ENCODE measurements at places on chromosomes 12 and 14.

GRCh38 chr14:62144863-62145262, 382.6 kb downstream of the SNAPC1 start:
- no peak for DNase-seq

- DNase-seq: no peak
Observed at GRCh38 chr14:99407416-99407815, 73.2 kb downstream of the SETD3 start.

GRCh38 chr14:64604881-64605280, 55.1 kb downstream of the PPP1R36 start:
- DNase-seq: no peak

DNA sequence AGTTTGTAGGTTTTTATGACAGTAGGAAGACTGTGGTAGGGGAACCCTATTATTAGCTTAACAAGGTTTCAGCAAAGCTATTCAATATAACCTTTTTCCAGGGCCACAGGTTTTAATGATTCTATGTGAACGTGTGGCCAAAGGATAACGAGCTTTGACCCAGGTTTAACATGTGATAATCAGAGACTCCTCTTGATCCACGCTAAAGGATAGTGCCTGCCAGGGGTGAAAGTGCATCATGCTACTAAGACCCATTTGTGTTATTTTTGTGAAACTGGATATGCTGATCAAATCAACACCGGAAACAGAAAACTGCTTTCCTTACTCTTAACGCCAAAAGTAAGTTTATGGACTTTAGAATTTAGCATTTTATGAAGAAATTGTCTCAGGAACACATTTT, 909 bp upstream of the TAOK3 start:
- no peak for DNase-seq

DNA sequence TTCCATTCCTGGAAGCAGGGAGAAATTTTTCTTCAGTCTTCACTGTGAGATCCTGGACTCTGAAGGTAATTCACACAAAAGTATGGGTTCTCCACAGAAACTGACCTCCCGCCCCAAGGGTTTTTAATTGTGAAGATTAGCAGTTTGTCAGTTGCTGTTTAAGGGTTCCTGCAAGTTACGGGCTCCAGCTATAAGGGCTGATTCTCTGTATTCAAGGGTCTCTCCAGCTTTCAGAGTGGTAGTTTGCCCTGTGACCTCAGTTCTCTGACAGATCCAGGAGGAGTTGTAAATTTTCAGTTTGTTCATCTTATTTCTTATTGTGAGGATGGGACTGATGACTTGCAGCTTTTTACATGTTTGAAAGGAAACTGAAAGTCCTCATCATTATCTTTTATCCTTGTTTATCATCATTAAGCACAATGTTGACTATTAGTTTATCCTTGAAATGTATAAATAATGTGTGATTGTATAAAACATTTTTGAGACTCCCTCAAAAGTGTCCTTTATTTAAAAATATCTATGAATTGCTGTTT, 110.9 kb downstream of the SCAF11 start:
- DNase-seq: no peak

DNA sequence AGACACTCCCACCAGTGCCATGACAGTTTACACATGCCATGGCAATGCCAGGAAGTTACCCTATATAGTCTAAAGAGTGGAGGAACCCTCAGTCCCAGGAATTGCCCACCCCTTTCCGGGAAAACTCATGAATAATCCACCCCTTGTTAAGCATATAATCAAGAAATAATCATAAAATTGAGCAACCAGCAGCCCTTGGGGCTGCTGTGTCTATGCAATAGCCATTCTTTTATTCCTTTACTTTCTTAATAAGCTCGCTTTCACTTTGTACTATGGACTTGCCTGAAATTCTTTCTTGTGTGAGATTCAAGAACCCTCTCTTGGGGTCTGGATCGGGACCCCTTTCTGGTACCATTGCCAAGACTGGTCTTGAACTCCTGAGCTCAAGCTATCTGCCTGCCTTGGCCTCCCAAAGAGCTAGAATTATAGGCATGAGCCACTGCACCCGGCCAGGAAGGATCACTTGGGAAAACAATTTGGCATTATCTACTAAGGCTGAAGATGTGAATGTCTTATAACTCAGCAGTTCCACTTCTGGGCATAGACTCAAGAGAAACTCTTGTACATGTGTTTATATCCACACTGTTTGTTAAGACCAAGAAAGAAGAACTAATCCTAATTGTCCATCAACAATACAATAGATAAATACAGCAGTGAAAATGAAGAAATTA, 35.9 kb upstream of the CEP83 start:
- no peak for DNase-seq

GRCh38 chr14:89165189-89166181, 251.5 kb downstream of the FOXN3 start:
- no peak for DNase-seq

DNA sequence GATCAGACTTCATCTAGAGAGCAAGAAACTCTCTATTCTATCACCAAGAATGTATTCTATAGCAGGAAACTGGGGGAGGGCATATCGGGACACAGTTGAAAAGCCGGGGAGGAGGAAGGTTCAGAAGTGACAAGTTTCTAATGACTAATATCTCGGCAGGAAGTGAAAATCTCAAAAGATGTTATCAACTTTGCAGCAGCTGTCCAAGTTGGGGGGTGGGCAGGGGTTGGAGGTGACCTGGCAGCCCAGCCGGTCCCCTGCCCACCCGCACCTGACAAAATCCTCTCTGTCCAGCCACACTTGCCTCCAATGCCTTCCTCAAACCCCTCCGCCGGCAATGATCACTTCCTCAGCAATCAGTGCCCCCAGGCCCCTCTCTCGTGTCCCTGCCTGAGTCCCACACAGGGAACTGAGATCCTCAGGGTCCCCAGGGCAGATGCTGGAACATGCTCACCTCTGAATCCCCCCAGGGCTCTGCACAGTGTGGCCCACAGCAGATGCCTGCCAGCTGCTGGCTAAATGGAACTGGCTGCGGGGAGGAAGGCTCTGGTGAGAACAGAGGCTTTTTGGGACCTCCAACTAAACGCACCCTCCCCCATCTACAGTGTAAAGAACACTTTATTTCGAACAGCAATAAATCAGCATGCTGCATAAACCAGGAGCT, 43.9 kb downstream of the CCDC88C start:
- DNase-seq: no peak

DNA sequence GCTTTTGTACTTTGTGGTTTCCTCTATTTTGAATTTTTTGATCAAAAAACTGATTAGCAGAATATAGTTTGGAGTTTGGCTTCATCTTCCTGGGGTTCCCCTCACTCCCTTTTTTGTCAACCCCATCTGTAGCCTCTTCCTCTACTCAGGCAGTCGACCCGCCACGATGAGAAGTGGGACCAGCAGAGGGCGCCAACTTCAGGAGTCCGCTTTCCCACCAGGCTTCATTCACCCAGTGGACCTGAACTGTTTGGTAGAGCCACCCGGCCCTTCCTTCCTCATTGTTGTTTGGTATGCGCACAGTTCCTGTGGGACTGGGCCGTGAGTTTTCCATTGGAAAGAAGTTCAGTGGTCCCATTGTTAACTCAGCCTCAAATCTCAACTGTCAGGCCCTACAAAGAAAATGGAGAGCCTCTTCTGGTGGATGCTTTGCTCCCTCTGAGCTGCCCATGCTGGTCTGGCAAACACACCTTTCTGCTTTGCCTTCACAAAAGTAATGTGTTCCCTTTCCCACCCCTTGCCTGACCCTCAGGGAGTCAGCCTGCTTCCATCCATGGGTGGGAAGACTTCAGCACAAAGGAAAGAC, 21.7 kb downstream of the TMBIM6 start:
- DNase-seq: peak; percentile 85

DNA sequence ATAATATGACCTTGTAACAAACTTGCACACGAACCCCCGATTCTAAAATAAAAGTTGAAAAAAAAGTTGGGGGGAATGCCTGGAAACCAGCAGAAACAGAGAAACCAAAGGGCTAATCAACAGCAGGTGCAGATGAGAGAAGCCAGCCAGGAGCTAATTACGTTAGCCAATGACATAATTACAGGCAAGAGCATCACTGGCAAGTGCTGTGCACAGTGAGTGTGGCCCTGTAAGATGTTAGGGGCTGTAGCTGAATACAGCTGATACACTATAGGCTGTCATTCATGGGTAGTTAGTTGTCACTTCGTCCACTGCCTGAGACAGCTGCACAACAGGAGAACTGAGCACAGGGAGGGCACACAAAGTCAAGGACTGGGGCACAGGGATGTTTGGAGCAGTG, 7.3 kb upstream of the FGF23 start:
- no peak for DNase-seq

DNA sequence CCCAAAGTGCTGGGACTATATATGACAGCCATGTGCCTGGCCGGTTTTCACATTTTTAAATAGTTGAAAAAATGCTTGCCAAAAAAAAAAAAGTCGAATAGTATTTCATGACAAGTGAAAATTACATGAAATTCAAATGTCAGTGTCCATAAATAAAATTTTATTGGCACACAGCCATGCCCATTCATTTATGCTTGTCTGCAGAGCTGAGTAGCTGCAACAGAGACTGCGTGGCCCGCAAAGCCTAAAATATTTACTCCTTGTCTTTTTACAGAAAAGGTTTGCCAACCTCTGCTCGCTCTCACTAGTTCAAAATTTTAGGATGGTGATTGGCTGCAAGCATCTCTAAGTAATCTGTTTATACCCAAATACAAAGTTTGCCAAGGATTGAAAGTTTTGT, 49.2 kb downstream of the TESC start:
- no peak for DNase-seq

- no peak for DNase-seq
Observed at GRCh38 chr12:63362791-63363190, 211.8 kb upstream of the AVPR1A start.

DNA sequence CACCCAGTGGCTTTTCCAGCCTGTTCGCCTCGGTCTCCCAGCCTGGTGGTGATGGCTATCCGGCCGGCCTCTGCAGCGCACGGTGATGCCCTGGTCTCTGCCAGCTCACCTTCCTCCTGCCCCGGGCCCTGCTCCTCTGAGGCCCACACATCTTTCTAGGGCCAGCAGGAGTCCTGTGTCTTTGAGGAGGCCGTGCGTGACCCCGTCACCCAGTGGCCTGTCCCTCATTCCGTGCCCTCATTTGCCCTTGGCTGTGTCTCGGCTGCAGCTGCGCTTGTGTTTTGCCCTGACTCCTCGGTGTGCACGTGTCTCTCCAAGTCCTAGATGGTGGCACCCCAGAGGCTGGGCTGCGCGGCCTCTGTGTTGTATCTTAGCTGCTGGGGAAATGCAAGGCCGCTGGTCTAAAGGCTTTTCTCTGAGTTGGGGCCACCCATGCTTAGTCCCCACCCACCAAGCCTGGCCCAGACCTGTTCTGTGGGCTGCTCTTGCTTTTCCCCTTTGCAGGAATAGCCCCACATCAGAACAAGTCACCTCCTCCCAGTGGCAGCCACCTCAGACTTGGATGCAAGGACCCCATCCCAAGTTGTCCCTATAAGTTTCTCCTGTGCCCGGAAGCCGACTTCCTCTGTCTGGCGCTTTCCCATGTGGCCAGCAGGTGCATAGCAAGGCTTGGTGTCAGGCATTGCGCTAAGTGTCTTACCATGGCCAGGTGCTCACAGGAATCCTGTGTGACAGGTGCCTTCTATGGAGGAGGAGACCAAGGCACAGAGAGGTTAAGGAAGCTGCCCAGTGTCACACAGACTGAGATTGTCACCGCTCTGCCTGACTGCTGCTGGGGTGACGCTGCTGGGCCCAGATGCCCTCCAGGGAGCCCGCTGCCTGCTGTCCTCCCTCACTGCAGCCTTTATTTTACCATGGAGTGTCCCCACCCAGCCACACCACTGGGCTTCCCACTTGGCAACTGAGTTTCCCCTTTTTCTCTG, 64.5 kb downstream of the TSPAN9 start:
- no peak for DNase-seq

GRCh38 chr12:8089716-8090115, 7.6 kb downstream of the NECAP1 start:
- DNase-seq: no peak

GRCh38 chr12:11953523-11953922, 117.2 kb upstream of the BCL2L14 start:
- no peak for DNase-seq

- no peak for DNase-seq
Observed at GRCh38 chr12:69240631-69240995, 1.2 kb downstream of the CPSF6 start.

DNA sequence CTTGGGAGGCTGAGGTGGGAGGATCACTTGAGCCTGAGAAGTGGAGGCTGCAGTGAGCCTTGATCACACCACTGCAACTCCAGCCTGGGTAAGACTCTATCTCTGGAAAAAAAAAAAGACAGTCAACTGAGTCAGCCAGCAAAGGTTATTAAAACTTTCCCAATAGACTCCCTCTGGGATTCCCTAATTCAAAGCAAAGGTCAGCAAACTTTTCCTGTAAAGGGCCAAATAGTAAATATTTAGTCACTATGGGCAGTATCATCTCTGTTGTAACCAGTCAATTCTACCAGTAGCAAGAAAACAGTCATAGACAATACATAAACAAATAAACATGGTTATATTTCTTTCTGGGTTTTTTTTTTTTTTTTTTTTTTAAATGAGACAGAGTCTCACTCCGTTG, 122.5 kb downstream of the IPO8 start:
- no peak for DNase-seq

- DNase-seq: no peak
Observed at GRCh38 chr14:59358102-59358501, 107.1 kb downstream of the GPR135 start.

DNA sequence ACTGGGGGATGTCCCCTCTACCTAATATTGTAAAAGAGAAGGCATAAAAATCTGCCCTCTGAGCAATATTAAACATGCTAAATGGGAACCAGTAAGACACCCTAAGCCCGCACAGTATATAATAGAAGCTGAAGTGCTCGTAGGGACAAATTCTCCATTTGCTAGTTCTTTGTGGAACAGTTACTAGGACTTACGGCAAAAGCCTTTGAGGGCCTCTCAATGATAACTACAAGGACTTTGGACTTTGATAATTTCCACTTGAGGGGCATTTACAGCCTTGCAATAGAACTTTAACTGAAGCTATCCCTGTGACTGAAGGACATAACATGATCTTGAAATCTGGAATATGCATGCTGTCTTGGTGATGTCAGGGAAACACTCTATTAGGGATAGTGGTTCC, 111.5 kb upstream of the IFNG-AS1 start:
- no peak for DNase-seq

GRCh38 chr14:97077687-97078086, 280.5 kb downstream of the VRK1 start:
- DNase-seq: no peak

GRCh38 chr12:80936353-80936641, 1.4 kb downstream of the LIN7A start:
- peak; percentile 27 for DNase-seq

DNA sequence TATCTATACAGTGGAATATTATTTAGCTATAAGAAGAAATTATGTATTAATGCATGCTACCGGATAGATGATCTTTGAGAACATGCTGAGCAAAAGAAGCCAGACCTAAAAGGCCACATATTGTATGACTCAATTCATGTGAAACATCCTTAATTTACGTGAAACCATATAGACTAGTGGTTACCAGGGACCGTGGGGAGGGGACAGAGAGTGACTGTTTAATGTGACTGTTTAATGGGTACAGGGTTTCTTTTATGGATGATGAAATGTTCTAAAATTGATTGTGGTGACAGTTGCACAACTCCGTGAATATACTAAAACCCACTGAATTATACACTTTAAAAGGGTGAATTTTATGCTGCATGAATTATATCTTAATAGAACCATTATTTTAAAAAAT, 8.5 kb upstream of the BCL7A start:
- no peak for DNase-seq

Measured in D341Med (cell line).